ENCODE measurements at places on chromosomes 2 and 18. TPM values are rescaled to one million over a fixed set of nuclear protein-coding genes. Genes with fewer than 3 reads are reported as not detected.

The LBX2 gene
- not detected for polyA plus RNA-seq

The ACOXL gene
- 0.12 TPM for polyA plus RNA-seq

The GPR45 gene
- 4.1 TPM for polyA plus RNA-seq

The RANBP2 gene
- polyA plus RNA-seq: 36.3 TPM

The CYRIA gene
- 64.0 TPM for polyA plus RNA-seq

The CFAP53 gene
- polyA plus RNA-seq: 0.26 TPM

The RNU2-63P gene
- polyA plus RNA-seq: not detected

The EFEMP1 gene
- 2.3 TPM for polyA plus RNA-seq

The CCDC88A gene
- polyA plus RNA-seq: 224 TPM

The ZNF521 gene
- polyA plus RNA-seq: 101 TPM

The CAMKMT gene
- 5.1 TPM for polyA plus RNA-seq

The SMAD2 gene
- polyA plus RNA-seq: 64.7 TPM

The GCG gene
- not detected for polyA plus RNA-seq

The POMC gene
- not detected for polyA plus RNA-seq

The GALNT5 gene
- polyA plus RNA-seq: not detected

The IL36RN gene
- not detected for polyA plus RNA-seq

The RGPD4 gene
- polyA plus RNA-seq: 0.26 TPM

The KCNIP3 gene
- not detected for polyA plus RNA-seq

The ITGA6 gene
- 21.7 TPM for polyA plus RNA-seq

The NPHP1 gene
- 8.0 TPM for polyA plus RNA-seq

The LYG2 gene
- polyA plus RNA-seq: not detected

The SOWAHC gene
- 5.8 TPM for polyA plus RNA-seq

The RTKN gene
- polyA plus RNA-seq: 6.1 TPM

The ALKAL2 gene
- polyA plus RNA-seq: not detected

The MOCOS gene
- polyA plus RNA-seq: not detected

The DSC1 gene
- polyA plus RNA-seq: not detected

The NT5C1B gene
- polyA plus RNA-seq: not detected

The RIT2 gene
- polyA plus RNA-seq: 1.1 TPM

The AGXT gene
- polyA plus RNA-seq: not detected

The CPO gene
- 1.2 TPM for polyA plus RNA-seq

The LOXHD1 gene
- polyA plus RNA-seq: not detected

The EVA1A gene
- polyA plus RNA-seq: not detected

The TTN gene
- polyA plus RNA-seq: 0.16 TPM

The EML4 gene
- polyA plus RNA-seq: 30.8 TPM

The NEU2 gene
- not detected for polyA plus RNA-seq

The CKAP2L gene
- 1.5 TPM for polyA plus RNA-seq

The ICOS gene
- polyA plus RNA-seq: not detected

The ICA1L gene
- polyA plus RNA-seq: 61.4 TPM

The SCYGR4 gene
- polyA plus RNA-seq: not detected

The DSG1 gene
- not detected for polyA plus RNA-seq

The RFX8 gene
- polyA plus RNA-seq: not detected

The VAMP8 gene
- not detected for polyA plus RNA-seq

The SEMA4F gene
- 18.2 TPM for polyA plus RNA-seq

The ABCG5 gene
- 0.38 TPM for polyA plus RNA-seq

The GATA6 gene
- not detected for polyA plus RNA-seq

The TSHZ1 gene
- polyA plus RNA-seq: 0.40 TPM

The ST6GAL2 gene
- polyA plus RNA-seq: 21.8 TPM

The SP5 gene
- not detected for polyA plus RNA-seq

The UGT1A8 gene
- not detected for polyA plus RNA-seq

The LAMA1 gene
- 8.0 TPM for polyA plus RNA-seq

The VWC2L gene
- polyA plus RNA-seq: 0.31 TPM

The TMEM185B gene
- polyA plus RNA-seq: 5.7 TPM

The TCF23 gene
- polyA plus RNA-seq: not detected

The CROCC2 gene
- not detected for polyA plus RNA-seq

The PKDCC gene
- 37.4 TPM for polyA plus RNA-seq

The TMEFF2 gene
- polyA plus RNA-seq: 29.1 TPM

The PXDN gene
- 200 TPM for polyA plus RNA-seq

The UGT1A9 gene
- not detected for polyA plus RNA-seq

All from neural cell (in vitro differentiated cells).